Erythroblast (primary cell): ENCODE measurements at places on chromosomes 2 and 18.

DNA sequence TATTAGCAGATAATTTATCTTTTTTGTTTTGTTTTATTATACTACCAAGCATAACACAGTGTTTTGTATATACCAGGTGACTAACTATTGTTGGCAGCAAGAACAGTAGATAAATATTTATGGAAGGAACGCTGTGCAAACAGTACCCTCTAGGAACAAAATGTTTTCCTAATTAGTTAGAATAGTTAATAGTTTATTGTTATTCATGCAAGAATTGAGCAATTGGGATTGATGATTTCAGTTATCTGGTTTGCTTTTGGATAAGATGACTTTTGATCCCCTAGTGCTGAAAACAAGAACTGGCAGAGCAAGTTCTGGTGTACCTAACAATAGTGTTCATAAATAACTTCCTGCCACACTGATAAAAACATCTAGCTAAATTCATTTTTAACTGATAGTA lies 323.3 kb downstream of the TGIF1 start:
- DNase-seq = no peak

DNA sequence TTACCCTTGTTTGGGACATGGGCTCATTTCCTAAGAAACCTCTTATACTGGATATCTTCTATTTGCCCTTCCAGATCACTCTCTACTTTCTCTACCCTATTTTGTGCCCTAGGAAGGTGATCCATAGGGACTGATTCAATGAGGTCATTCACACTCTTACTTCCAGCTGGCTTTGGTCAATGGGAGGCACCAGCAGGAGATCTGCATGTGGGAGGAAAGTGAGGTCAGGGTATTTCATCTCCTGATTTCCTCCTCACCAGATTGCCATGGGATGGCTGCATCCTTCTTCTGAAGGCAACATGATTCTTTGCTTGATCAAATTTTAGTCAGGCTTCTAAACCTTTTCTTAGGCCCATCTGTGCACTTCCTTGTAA lies 15.2 kb downstream of the M1AP start:
- DNase-seq = no peak

GRCh38 chr18:8380926-8381325 lies 228.3 kb upstream of the RAB12 start:
- no peak for DNase-seq

- no peak for DNase-seq
Measured at GRCh38 chr2:44770221-44771195, 171.0 kb upstream of the SIX3 start.

- no peak for DNase-seq
Measured at GRCh38 chr18:11019295-11020105, 129.9 kb downstream of the PIEZO2 start.
